ENCODE measurements at places on chromosomes 13 and 19.

GRCh38 chr13:44089452-44089851, 209.7 kb downstream of the LACC1 start:
- no peak overlapping the region for H3K4me3 ChIP-seq
- DNase-seq: no peak
- H3K27me3 ChIP-seq: peaks cover 5% of the 10 kb centered on the region
- peaks cover 5% of the 10 kb centered on the region for H3K4me1 ChIP-seq
- H3K27ac ChIP-seq: no peak overlapping the region

GRCh38 chr13:28494778-28495537, at the start of gene FLT1:
Gene FLT1, minus strand, starts transcription at chr13:28495128. Its CDS starts 285 bp downstream, at chr13:28494843.
- no peaks in the 10 kb centered on the region for H3K36me3 ChIP-seq
- no peaks in the 10 kb centered on the region for H3K4me1 ChIP-seq
- H3K4me3 ChIP-seq: peak within 1 kb of the TSS; percentile 73

DNA sequence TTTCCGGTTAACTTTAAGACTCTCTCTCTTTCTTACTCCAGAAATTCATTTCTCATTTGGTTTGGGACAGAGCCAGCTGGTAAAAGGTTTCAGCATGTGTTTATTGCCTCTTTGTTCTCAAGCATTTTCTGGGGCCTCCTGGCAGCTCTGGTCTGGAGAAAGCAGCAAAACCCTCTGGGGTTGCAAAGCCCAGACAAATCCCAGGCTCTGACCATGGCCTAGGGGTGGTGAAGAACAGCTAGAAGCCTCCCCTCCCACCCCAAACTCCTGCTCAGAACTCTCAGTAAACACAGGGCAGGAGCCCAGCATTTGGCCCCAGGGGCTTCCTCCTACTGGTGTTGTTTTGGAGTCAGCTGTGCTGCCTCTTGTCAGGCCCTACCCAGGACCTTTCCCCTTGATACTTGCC, 124.2 kb upstream of the SERP2 start:
- no peak overlapping the region for H3K4me3 ChIP-seq
- peaks cover 8% of the 10 kb centered on the region for H3K4me1 ChIP-seq
- no peaks in the 10 kb centered on the region for H3K27me3 ChIP-seq
- DNase-seq: no peak

- H3K4me1 ChIP-seq: peaks cover 73% of the 10 kb centered on the region
- peak overlapping the region; percentile 81 for H3K4me3 ChIP-seq
- H3K27me3 ChIP-seq: peaks cover 59% of the 10 kb centered on the region
- peaks cover 10% of the 10 kb centered on the region for H3K36me3 ChIP-seq
- DNase-seq: no peak
- peak overlapping the region; percentile 58 for H3K27ac ChIP-seq
These were observed 11.0 kb downstream of the TSHZ3 start for GRCh38 chr19:31338069-31338776.

DNA sequence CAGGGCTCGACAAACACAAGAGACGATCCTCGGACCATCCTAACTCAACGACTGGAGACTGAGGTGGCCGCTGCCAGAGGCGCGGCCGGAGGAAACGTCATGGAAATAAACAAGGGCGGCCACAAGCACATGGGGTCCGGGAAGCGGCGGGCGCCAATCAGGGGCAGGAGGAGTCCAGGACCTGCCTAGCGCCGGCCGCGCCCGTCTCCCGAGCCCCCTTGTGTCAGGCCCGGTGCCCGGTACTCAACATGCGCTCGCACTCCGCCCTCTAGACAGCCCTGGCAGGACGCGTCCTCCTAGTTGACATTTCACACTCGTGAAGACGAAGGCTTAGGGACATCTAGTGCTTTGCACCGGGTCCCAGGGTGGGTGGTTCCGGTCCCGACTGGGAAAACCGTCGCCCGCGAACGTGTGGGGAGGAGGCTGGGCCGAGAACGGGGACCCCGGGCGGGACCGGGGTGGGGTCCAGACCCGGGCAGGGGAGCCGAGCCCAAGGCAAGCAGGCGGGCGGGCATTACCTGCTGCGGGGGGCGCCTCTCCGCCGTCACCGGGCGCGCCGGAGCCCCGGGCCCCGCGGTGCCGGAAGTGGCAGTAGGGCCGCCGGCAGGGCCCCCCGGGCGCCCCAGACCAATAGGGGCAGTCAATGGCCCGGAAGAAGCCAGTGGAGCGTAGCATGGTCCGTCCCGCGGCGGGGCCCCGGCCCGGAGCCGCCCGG, 442 bp downstream of the REXO1 start:
- DNase-seq: no peak
- peaks cover 16% of the 10 kb centered on the region for H3K4me1 ChIP-seq
- H3K27ac ChIP-seq: peak overlapping the region; percentile 91
- no peaks in the 10 kb centered on the region for H3K27me3 ChIP-seq

Data from type B pancreatic cell (in vitro differentiated cells).